Brain microvascular endothelial cell (primary cell): ENCODE measurements at places on chromosomes 1 and 21.

- no peak for DNase-seq
These were observed 116.7 kb downstream of the RUSC1 start for GRCh38 chr1:155437405-155437804.

GRCh38 chr1:217370757-217371156 lies 260.1 kb downstream of the GPATCH2 start:
- DNase-seq: no peak

DNA sequence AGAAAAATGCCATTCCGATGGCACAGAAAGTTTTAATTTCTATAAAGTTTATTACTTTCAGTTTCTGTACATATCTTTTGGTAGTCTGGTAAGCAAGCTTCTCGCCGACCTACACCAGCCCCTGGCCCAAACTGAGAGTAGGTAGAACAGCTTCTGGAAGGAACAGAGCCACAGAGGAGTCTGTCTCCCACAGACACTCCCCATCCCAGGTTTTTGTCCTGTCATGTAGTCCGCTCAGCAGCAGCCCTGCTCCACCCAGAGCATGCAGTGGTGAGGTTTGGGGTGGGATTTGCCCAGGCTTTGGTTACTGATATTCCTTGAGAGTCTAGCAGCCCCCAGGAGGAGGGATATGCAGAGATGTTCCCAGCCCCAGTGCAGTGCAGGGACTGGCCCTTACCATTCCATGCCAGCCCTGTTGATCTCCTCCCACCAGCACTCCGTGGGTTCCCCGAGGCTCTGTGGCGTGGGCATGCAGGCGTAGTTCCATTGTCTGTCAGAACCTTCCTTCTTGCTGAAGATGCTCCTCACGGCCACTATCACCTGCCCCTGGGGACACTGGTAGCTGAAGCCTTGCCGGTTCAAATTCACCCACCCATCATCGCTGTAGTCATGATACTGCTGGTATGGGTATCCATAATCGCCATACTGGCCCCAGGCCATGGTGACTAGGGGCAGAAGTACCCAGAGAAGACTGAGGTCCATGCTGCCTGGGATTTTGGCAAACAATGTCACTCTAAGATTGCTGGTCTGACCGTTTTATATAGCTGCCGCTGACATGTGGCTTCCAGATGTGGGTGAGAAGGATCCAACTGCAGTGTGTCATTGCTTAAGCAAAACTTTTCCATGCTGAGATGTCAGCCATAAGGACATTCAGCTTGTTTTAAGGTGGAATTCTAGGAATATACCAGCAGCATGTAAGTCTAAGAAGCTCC lies at the start of gene DPT:
Gene DPT, minus strand, starts transcription at position 734 of the 932 bp plus-strand sequence. Its CDS starts 32 bp downstream, at position 702.
- no peak for DNase-seq

DNA sequence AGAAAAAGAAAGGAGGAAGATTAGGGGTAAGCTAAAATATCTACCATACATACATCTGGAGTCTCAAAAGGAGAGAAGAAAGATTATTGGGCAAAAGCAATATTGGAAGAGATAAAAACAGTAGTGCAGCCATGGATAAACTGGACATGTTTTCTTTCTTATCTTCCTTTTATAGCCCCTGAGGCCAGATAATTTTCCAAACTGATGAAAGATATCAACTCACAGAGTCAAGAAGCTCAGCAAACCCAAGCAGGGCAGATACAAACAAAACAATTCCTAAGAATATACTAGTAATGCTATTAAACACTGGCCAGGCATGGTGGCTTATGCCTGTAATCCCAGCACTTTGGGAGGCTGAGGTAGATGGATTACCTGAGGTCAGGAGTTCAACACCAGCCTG lies 5.8 kb upstream of the PSMB4 start:
- no peak for DNase-seq

GRCh38 chr1:89527256-89527655 lies 2.6 kb downstream of the LRRC8B start:
- no peak for DNase-seq

- no peak for DNase-seq
These were observed at the start of gene PYHIN1 for GRCh38 chr1:158931055-158931737. Gene PYHIN1, plus strand, starts transcription at chr1:158931552. Its CDS starts 5,359 bp downstream, at chr1:158936911.

GRCh38 chr1:218671573-218671972 lies 326.4 kb downstream of the TGFB2 start:
- no peak for DNase-seq

DNA sequence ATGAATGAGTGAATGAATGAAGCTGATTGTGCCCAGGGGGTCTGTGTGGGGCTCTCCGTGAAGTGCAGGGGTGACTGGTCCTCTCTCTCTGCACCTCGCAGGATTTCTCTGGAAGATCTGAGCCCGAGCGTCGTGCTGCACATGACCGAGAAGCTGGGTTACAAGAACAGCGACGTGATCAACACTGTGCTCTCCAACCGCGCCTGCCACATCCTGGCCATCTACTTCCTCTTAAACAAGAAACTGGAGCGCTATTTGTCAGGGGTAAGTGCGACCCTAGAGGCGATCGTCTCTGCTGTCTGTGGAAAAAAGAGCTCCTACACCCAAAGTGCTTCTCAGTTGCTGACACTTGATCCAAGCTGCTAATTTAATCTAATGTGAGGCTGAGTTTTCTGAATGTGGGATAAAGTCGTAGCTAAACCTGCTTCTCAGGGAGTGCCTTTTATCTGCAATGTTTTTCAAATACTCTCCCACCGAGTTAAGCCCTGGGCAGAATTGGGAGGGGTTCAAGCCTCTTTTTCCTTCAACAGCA lies 101.7 kb downstream of the HUNK start:
- no peak for DNase-seq

GRCh38 chr1:219325368-219325742 lies 151.7 kb downstream of the LYPLAL1 start:
- DNase-seq: no peak
